ENCODE measurements at places on chromosomes 7 and 10. TPM values are rescaled to one million over a fixed set of nuclear protein-coding genes. Genes with fewer than 3 reads are reported as not detected.

ASB10 gene
- not detected for total RNA-seq

OPN1SW gene
- not detected for total RNA-seq

DNA sequence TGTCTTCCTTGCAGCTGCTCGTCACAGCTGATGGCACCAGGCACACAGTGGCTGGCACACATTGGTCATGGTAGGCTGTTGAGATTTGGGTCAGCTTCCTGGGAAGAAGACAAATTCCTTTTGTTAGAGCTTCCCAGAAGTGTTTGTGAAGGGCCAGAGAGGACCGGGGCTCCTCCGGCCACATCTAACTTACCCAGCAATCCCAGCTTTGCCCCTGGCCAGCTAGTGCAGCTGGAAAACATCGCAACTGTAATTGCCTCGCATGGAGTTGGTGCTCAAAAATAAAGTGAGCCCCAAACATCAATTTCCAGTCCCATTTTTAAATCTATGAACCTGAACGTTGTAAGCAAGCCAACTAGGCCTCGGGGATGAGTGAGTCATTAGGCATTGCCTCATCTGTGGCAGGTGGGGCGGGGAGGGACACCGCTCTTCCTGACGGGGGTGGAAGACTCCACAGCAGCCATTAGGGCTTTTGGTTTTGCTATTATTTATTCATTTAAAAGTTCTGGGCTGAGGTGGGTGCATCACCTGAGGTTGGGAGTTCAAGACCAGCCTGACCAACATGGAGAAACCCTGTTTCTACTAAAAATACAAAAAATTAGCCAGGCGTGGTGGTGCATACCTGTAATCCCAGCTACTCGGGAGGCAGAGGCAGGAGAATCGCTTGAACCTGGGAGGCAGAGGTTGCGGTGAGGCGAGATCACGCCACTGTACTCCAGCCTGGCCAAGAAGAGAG is 12.4 kb downstream of the CPA5 start:
- DNase-seq, result peak; percentile 75

DNA sequence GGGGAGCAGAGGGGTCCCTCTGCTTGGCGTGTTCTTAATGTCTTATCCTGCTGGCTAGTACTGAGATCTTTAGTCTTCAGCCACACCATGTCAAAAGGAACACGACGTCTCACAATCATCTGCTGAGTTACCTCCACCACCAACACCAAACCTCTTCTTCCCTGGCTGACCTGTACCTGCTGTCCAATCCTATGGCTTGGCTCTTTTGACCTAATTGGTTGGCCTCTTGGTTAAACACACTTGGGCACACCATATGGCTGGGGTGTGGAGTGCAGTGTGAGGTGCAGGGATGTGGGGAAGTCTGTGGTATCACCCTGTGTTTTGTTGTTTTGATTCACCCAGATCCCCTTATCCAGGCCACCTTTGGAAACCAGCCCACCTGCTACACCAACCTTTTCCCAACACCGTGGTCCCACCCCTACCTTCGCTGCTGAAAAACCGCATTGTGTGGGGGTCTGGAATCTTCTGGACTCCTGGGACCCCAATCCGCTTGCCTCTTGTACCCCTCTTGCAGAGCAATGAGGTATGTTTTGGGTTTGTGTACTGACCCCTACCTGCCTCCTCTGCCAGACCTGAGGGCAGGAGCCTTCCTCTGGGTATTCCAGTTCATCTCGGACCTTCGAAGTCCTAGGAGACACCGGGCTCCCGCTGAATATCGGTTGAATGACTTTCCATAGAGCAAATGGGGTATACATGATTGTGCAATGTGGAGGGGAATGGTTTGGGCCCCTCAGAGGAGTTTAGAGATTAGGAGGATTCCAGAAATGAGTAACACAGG is 2.8 kb upstream of the LBX1 start:
- DNase-seq, result no peak

- DNase-seq, result no peak
These were observed 703.7 kb upstream of the FZD8 start for GRCh38 chr10:36345807-36346206.

- no peak for DNase-seq
These were observed 49.5 kb upstream of the CALD1 start for GRCh38 chr7:134729895-134730294.

DNA sequence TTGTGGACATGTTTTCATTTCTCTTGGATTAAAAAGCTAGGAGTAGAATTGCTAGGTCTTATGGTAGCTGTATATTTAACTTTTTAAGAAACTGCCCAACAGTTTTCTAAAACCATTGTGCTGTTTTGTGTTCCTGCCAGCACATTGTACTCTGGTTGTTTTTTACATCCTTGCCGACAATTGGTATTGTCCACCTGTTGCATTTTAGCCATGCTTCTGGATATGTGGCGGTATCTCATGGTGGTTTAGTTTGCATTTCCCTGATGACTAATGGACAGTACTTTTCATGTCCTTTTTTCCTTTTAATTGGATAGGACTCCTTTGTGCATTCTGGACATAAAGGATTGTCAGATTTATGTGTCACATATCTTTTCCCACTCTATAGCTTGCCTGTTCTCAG is 45.5 kb downstream of the STK17A start:
- DNase-seq, result no peak

Data from HFFc6 (cell line).